ENCODE measurements at places on chromosomes 7 and 10. TPM values are rescaled to one million over a fixed set of nuclear protein-coding genes. Genes with fewer than 3 reads are reported as not detected.

- H3K4me3 ChIP-seq = no peak overlapping the region
- no peaks in the 10 kb centered on the region for H3K27me3 ChIP-seq
- H3K4me1 ChIP-seq = peaks cover 19% of the 10 kb centered on the region
- DNase-seq = no peak
- peak overlapping the region; percentile 75 for H3K27ac ChIP-seq
Measured at GRCh38 chr10:86447432-86447831, 74.2 kb downstream of the WAPL start.

DNA sequence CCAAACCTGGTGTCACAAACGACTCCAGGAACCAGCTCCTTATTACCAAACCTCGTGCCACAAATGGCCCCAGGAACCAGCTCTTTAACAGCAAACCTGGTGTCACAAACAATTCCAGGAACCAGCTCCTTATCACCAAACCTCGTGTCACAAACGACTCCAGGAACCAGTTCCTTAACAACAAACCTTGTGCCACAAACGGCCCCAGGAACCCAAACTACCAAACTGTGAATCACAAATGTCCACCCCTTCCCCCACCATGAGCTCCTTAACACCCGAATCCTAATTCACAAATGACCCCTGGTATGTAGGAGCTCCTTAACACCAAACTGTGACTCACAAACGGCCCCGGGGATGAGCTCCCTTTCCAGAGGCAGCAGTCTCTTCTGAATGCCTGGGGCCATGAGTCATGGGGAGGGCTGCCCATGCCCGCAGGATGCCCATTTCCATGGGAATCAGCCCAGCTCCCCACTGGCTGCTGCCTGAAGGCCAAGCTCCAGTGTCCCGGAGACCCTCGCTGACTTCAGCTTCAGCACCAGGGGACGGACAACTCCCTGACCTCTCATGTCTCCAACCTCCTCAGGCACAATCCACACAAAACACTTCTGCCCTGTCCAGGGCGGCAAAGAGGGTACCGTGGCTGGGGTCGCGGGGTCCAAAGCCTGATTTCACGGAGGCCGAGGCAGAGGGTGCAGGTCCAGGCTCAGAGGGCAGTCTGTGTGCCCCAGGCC lies 213.1 kb downstream of the ELFN1 start:
- H3K36me3 ChIP-seq = peaks cover 7% of the 10 kb centered on the region
- peaks cover 18% of the 10 kb centered on the region for H3K4me1 ChIP-seq
- no peak for DNase-seq
- no peak overlapping the region for H3K4me3 ChIP-seq
- H3K27me3 ChIP-seq = no peaks in the 10 kb centered on the region

DNA sequence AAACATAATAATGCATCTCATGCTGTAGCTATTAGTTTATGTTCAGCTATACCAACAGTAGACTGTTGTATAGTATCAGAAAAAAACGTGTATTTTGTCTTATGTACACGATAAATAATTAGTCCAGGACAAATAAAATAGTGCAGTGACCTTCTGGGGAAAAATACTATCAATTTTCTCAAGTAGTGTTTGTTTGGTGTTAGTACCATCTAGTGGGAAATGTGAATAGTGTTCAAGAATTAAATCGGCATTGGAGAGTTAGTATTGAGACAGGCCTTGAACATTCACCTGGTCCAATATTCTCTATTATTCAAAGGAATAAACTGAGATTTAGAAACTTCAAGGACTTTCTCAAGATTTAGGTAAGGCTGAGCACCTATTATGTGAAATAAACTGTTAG lies 21.7 kb upstream of the OR2A5 start:
- peaks cover 25% of the 10 kb centered on the region for H3K27me3 ChIP-seq
- no peak overlapping the region for H3K27ac ChIP-seq
- no peak overlapping the region for H3K4me3 ChIP-seq
- peaks cover 3% of the 10 kb centered on the region for H3K4me1 ChIP-seq
- no peak for DNase-seq
- peaks cover 2% of the 10 kb centered on the region for H3K36me3 ChIP-seq

DNA sequence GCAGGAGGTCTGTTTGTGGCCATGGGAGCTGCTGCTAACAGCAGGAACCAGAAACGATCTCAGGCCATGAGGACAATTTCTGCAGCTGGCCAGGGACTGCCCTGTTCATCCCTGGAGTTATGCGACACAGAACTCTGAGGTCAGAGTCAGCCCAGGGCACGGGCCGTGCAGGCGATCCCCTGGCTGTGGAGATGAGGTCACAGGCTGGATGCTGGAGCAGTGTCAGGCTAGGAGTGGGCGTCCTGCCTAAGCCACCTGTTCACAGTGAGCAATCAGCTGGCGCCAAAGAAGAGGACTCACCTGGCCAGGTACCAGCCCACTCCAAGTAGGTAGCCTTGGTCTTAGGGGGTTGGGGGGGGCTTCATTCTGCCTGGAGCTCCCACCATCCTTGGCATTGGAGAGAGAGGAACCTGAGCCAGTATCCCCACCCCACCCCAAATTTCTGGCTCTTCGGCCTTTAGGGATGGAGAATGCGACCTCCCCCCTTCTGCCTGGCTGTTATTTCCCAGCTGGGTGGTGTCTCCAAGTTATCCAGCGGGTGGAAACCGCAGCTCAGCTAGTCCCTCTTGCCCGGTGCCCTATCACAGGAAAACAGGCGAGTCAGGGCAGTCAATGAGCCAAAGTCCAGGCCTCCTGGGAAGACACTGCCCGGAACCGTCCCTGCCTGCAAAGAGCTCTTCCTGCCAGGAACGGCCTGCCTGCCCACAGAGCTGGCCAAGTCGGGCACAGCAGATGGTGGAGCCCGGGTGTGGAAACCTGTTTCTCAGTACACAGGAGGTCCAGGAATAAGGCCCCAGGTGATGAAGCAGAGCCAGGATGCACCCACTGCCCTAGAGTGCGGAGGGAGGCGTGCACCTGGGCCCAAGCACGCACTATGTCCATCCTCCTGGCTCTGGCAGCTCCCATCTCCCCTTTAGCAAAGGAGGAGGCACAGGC lies 1.8 kb upstream of the TTYH3 start:
- no peak for DNase-seq
- peaks cover 10% of the 10 kb centered on the region for H3K4me1 ChIP-seq
- no peak overlapping the region for H3K27ac ChIP-seq
- H3K27me3 ChIP-seq = no peaks in the 10 kb centered on the region

DNA sequence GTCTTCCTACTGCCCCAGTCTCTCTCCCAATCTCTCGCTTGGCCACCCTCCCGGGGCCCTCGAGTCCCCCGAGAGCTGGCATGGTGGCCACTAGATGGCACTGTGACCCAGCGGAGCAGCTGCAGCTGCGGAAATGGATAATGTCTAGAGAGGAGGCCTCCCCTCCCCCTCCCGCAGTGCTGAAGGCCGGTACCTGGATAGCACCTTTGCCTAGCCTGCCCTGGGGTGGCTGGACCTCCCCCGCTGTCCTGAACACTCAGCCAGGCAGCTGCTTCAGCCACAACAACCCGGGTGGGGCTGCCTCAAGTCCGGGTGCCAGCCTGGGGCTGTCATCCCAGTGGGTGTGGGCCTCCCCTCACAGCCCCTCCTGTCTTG lies 65.2 kb downstream of the GOLGA7B start:
- H3K27ac ChIP-seq = peak overlapping the region; percentile 19
- DNase-seq = peak; percentile 43
- peaks cover 43% of the 10 kb centered on the region for H3K27me3 ChIP-seq
- H3K4me1 ChIP-seq = peaks cover 19% of the 10 kb centered on the region
- no peak overlapping the region for H3K4me3 ChIP-seq
- peaks cover 2% of the 10 kb centered on the region for H3K36me3 ChIP-seq

Gene AMZ1
- 0.76 TPM for total RNA-seq

DNA sequence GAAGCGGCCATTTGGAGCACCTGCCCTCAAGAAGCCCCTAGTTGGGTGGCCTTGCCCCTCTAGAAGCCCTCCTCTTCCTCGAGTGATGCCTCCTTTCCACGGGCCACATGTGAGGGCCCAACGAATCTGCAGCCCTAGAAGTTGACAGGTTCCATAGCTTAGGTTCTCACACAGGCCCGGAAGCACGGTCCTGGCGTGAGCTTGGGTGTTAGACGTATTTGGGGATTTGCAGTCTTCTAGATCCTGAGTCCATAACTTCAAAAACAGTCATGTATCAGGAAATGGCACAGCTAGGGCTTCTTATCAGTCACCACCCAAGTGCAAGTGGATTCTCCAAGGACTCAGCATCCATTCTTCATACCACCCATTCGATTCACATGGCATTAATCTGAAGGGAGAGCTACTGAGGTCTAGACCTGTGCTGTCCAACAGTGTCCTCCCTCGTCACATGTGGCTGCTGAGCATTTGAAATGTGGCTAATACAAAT lies 477 bp upstream of the FBXW4 start:
- H3K4me3 ChIP-seq = peak overlapping the region; percentile 97
- H3K27ac ChIP-seq = peak overlapping the region; percentile 97

GRCh38 chr10:12237265-12238220 lies 41.6 kb downstream of the CDC123 start:
- H3K27me3 ChIP-seq = no peaks in the 10 kb centered on the region
- H3K4me1 ChIP-seq = peaks cover 14% of the 10 kb centered on the region
- DNase-seq = no peak
- no peaks in the 10 kb centered on the region for H3K36me3 ChIP-seq

Gene PRKAR2B
- total RNA-seq = 3.5 TPM

- H3K27ac ChIP-seq = no peak overlapping the region
- H3K4me3 ChIP-seq = no peak overlapping the region
- DNase-seq = no peak
- peaks cover 27% of the 10 kb centered on the region for H3K27me3 ChIP-seq
- H3K36me3 ChIP-seq = no peaks in the 10 kb centered on the region
Measured at GRCh38 chr7:148537435-148537834, 53.1 kb upstream of the C7orf33 start.

DNA sequence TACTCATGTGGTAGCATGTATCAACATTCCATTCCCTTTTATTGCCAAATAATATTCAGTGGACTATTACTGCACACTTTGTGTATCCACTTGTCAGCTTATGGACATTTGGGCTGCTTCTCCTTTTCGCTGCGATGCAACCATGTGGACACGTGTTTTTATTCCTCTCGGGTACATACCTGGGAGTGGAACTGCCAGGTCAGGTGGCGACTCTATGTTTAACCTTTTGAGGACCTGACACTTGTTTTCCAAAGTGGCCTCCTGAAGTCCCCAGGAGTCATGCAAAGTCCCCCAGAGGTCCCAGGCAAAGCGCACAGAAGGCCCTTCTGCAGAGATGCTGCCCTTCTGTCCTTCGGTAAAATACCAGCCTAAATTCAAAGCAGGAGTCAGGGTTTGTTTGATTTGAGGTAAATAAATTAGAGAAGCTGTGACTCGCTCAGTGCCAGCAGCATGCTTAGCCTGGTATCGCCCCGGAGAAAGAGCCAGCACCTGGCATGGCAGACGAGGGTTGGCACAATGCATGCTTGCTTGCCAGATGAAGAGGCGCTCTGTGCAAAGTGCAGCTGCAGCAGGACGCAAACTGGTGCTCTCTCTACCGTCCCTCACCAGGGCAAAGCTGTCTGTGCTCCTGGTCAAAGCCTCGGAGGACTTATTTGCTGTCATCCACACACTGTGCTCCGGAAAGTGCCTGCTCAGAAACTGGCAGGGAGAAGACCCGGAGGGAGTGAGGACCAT lies 37.8 kb downstream of the HIPK2 start:
- DNase-seq = no peak
- H3K36me3 ChIP-seq = peaks cover 4% of the 10 kb centered on the region
- no peaks in the 10 kb centered on the region for H3K27me3 ChIP-seq
- H3K4me3 ChIP-seq = no peak overlapping the region
- peak overlapping the region; percentile 93 for H3K27ac ChIP-seq
- peaks cover 59% of the 10 kb centered on the region for H3K4me1 ChIP-seq

GRCh38 chr10:29611781-29612381 lies 22.9 kb downstream of the SVIL start:
- H3K4me3 ChIP-seq = no peak overlapping the region
- H3K27me3 ChIP-seq = no peaks in the 10 kb centered on the region
- peak overlapping the region; percentile 37 for H3K27ac ChIP-seq
- peaks cover 6% of the 10 kb centered on the region for H3K36me3 ChIP-seq

Gene EBLN1
- not detected for total RNA-seq

Gene MYOF
- 0.81 TPM for total RNA-seq

Gene CFAP46
- not detected for total RNA-seq

DNA sequence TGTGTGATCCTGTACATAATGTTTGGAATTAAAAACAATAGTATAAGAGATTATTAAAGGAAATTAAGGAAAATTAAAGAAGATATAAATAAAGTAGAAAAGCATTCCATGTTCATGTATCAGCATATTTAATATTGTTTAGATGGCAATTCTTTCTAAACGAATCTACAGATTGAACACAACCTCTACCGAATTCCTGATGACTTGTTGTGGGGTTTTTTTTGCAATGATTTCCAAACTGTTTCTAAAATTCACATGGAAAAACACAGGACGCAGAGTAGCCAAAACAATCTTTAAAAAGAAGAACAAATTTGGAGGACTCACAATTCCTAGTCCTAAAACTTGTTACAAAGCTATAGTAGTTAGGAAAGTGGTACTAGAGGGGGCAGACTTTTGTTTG lies 573.4 kb upstream of the IGFBP3 start:
- no peak overlapping the region for H3K27ac ChIP-seq
- H3K36me3 ChIP-seq = no peaks in the 10 kb centered on the region

- no peaks in the 10 kb centered on the region for H3K36me3 ChIP-seq
- H3K27me3 ChIP-seq = no peaks in the 10 kb centered on the region
- peaks cover 41% of the 10 kb centered on the region for H3K4me1 ChIP-seq
Measured at GRCh38 chr10:119211176-119211575, 3.8 kb downstream of the GRK5 start.

DNA sequence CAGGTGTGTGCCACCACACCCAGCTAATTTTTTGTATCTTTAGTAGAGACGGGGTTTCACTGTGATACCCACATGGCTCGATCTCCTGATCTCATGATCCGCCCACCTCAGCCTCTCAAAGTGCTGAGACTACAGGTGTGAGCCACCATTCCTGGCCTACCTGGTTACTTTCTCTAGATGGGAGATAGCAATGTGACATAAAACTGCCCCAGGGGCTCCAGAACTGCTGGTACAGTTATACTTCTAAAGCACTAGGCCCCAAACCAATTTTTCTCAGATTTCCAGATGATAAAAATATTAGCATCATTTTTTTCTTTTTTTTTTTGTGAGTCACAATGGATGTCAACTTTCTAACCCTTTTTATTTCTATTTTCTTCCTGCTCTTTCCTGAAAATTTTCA lies 27.4 kb downstream of the ITGB8 start:
- DNase-seq = no peak
- no peak overlapping the region for H3K27ac ChIP-seq
- no peak overlapping the region for H3K4me3 ChIP-seq
- no peaks in the 10 kb centered on the region for H3K36me3 ChIP-seq
- H3K27me3 ChIP-seq = no peaks in the 10 kb centered on the region

- no peak overlapping the region for H3K27ac ChIP-seq
- peaks cover 36% of the 10 kb centered on the region for H3K27me3 ChIP-seq
- no peak for DNase-seq
- no peak overlapping the region for H3K4me3 ChIP-seq
- peaks cover 3% of the 10 kb centered on the region for H3K36me3 ChIP-seq
Measured at GRCh38 chr10:70909326-70909935, 21.1 kb upstream of the PCBD1 start.

GRCh38 chr10:3955493-3955892 lies 170.5 kb upstream of the KLF6 start:
- no peak for DNase-seq
- no peak overlapping the region for H3K27ac ChIP-seq
- peaks cover 5% of the 10 kb centered on the region for H3K4me1 ChIP-seq
- H3K27me3 ChIP-seq = no peaks in the 10 kb centered on the region

GRCh38 chr10:128186959-128187787 lies 61.0 kb upstream of the MKI67 start:
- peak overlapping the region; percentile 89 for H3K4me3 ChIP-seq
- H3K27ac ChIP-seq = peak overlapping the region; percentile 95
- peaks cover 2% of the 10 kb centered on the region for H3K36me3 ChIP-seq
- DNase-seq = no peak
- no peaks in the 10 kb centered on the region for H3K27me3 ChIP-seq

All from T-helper 17 cell (primary cell).